ENCODE measurements at places on chromosomes 16 and 17.

DNA sequence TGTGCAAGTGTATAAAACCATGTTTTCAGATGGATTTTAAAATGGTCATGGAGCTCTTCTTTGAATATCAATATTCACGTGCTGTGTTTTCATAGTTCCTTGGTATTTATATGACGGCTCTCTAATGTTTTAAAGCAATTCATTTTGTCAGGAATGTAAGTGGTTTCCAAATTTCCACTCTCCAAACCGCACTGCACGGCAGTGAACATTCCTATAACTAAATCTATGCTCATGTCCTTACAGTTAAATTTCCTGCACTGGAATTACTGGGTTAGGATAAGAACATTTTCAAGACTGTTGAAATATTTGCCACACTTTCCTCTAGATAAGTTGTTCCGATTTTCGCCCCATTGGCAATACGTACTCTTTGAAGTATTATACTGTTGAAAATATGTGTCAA, 398.9 kb downstream of the PMP22 start:
- DNase-seq, result no peak

DNA sequence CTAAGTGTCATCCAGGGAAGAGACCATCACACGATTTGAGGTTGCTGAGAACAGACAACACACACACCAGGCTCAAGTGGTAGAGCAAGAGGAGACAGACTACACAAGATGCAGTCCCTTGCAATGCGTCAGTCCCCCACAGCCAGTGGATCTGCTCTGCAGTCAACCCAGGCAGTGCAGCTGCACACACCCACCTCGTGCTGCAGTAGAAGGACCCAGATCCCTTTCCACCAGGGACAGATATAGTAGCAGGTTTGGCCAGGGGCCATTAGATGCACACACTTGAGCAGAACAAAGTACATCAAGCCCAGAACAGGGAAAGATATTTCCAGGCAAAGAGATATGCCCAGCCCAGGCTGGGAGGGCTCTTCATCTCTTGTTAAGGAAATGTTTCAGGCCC, 112.9 kb downstream of the GRIN2A start:
- DNase-seq, result no peak

GRCh38 chr17:17919169-17920107, 52.8 kb downstream of the TOM1L2 start:
- DNase-seq, result peak; percentile 45

- no peak for DNase-seq
Measured at GRCh38 chr16:85611444-85612190, 1.5 kb upstream of the GSE1 start.

- no peak for DNase-seq
Measured at GRCh38 chr17:82678265-82678891, 20.1 kb downstream of the RAB40B start.

DNA sequence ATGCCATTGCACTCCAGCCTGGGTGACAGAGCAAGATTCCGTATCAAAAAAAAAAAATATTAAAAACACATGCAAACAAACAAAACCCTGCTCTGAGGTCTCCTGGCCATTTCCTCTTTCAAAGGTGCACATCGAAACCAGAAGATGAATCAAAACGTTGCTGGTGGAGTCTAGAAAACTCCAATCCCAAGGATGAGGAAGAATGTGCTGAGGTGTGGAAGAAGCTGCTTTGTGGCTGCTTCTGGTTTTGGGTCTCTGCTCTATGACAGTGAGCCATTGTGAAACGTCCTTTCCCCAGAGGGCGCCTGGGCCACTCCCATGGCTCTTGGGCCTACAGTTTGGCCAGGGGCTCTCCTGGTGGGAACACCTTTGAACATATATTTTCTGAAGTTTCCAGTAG, 112.6 kb downstream of the IRF8 start:
- DNase-seq, result no peak

DNA sequence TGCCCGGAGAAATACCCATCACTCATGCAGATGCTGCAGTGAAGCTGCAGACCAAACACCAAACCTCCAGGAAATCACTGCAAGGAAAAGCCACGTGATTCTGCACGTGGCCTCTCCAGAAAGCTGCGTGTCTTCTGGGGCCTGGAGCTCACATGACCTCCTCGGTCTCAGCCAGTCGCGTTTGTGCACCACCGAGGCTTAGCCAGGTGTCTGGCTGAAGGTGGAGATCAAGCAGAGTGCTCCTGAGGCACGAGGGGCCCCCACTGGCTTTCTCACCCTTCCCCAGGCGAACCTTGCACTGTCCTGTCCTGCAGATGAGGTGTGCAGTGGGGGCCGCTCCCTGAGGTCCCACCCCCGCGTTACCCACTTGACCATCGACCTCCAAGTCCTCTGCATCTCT, 257.3 kb downstream of the RBFOX3 start:
- DNase-seq, result no peak

DNA sequence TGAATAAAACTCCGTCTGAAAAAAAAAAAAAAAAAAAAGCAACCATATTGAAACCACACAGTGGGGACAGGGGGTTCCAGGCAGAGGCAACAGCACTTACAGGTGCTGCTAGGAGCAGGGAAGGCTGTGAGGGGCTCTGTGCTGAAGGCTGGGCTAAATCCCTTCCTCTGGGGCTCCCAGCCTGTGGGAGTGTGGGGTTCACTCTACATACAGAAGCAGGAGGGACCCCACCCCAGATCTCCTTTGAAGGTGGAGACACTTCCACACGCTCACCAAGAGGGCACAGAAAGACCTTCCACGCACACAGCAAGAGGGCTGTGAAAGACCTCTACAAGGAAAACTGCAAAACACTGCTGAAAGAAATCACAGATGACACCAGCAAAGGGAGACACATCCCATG, 53.9 kb downstream of the USP22 start:
- no peak for DNase-seq

GRCh38 chr17:21375757-21376080, 438 bp upstream of the KCNJ12 start:
- DNase-seq, result no peak

- no peak for DNase-seq
Measured at GRCh38 chr17:33948309-33948708, 306.8 kb upstream of the CCL2 start.

GRCh38 chr17:50199211-50199802, 2.1 kb downstream of the COL1A1 start:
- no peak for DNase-seq

DNA sequence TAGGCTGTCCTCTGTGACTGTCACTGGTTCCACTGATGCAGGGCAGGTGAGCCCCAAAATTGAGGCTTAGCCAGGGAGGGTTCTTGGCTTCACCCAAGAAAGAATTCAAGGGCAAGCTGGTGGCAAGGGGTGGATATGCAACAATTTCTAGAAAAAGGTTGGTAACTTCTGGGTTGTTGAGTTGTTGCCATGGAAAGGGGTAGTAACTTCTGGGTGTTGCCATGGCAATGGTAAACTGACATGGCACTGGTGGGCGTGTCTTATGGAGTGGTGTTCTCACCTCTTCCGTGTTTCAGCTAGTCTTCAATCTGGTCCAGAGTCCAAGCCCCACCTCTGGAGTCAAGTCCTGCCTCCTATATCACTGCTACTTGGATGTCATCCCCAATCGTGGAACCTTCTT, 9.5 kb upstream of the GUCY2D start:
- no peak for DNase-seq

DNA sequence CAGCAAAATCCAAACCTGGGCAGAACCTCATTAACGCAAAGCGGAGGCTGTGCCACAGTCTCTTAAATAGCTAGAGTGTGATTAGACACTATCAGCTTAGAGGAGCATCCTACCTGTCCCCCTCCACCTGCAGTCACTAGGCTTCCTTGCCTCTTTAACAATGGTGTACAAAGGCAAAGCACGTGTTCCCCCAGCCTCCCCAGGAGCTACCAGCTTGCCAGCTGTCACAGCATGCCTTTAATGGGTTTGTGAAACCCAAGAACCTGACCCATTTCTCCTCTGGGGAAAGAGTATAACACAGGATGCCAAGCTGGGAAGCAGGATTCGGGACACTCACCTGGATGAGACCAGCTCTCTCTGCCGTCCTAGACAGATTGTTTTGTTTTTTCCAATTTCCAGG, 37.2 kb upstream of the TBX2 start:
- DNase-seq, result no peak

DNA sequence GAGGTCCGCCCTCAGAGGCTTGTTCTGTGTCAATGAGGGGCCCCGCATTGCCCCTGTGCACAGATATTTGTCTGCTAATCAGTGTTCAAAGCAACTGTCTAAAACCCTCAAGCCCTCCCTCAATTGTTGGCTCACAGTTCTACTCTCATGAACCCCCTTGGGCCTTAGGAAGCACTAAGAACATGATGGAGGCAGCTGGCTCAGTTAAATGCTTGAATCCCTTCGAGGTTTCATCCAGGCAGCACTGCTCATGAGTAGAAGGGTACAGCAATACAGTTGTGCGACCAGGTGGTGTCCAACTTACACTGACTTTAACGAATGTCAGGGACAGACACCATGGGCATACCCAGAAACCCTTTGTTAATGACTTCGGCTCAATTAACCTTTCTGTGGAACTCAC, 89.2 kb upstream of the WSCD1 start:
- no peak for DNase-seq

GRCh38 chr17:77733576-77734296, 224.8 kb upstream of the TNRC6C start:
- DNase-seq, result no peak

DNA sequence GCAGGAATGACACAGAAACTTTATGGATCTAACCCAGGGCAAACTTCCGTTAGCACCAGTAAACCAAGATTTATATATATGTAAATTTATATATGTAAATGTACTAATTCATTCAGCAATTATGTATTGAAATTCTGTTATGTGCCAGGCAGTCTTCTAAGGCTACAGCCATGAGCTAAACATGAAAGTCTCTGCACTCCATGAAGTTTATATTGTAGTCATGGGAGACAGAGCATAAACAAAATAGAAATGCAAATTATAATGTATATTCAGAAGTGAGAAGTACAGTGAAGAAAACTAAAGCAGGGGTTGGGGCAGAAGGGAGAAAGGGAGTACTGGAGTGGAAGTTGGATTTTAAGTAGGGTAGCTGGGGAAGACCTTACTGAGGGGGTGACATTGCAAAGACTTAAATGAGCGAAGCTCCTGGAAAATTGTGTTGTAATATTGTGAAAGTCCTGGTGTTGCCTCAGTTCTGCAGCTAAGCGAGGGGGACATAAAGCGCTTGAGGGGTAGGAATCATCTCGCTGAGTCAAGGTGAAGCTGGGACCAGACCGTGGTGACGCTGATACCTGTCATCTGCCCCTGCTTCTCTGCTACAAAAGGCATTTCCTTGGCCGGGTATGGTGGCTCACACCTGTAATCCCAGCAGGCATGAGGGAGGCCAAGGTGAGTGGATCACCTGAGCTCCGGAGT, 64.8 kb downstream of the YPEL2 start:
- no peak for DNase-seq

GRCh38 chr17:71084219-71084618, 914.9 kb downstream of the KCNJ2 start:
- DNase-seq, result no peak

GRCh38 chr17:29369831-29370735, 20.1 kb upstream of the TAOK1 start:
- DNase-seq, result peak; percentile 3

DNA sequence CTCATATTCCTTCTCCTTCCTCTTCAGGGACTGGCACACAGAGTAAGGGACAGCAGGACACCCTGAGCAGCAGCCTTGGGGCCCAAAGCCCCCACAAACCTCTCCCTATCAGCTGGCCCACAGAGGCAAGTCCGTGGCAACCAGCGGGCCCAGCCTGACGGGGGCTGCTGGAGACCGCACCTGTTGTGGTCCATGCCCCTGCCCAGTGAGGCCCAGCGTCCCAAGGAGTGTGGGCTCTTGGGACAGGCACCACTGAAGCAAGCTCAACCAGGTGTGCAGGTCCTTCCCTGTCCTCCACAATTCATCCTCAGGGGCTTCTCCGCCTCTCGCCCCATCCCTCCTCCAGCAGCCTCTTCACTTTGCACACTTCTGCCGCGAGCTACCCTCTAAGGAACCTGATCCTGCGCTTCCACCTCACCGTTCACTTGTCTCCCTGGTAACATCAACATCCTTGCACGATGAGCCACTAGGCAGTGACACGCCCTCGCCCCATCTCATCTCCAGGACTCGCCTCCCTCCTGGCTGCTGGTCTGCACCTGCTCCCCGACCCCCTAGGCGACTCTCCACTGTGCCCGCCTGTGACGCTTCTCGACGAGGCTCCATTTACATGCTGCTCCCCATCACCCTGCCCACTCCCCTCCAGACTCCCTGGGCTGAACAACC, 12.7 kb downstream of the MNT start:
- no peak for DNase-seq

GRCh38 chr17:751269-752001, 629 bp downstream of the GEMIN4 start:
- peak; percentile 21 for DNase-seq

GRCh38 chr16:51523400-51523799, 372.3 kb upstream of the SALL1 start:
- no peak for DNase-seq

DNA sequence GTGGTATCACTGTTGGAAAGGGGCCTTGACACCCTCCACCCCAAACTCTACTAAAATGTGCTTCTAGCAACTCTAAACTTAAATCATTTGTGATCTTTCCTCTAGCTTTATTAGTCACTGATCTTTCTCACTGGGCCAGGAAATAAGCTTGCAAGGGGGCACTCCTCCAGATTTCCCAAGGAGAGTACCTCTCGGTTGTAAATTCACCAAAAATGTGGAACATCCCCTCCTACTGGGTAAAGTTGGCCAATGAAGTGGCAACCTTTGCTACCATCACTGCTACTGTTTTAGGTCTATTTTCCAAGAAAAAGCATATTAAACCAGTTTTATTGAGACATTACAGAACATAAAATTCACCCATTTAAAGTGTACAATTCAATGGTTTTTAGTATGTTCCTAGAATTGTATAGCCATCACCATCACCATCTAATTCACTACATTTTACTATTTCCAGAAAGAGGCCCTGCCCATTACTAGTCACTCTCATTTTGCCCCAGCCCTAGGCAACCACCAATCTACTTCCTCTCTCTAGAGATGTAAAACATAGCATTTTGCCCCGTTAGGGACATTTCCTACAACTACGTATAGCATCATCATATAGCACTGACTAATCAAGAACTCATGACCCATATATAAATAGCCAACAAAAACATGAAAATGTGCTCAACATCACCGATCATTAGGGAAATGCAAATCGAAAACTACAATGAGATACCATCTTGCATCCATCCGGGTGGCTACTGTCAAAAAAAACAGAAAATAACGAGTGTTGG, 44.6 kb upstream of the ADCY9 start:
- no peak for DNase-seq

DNA sequence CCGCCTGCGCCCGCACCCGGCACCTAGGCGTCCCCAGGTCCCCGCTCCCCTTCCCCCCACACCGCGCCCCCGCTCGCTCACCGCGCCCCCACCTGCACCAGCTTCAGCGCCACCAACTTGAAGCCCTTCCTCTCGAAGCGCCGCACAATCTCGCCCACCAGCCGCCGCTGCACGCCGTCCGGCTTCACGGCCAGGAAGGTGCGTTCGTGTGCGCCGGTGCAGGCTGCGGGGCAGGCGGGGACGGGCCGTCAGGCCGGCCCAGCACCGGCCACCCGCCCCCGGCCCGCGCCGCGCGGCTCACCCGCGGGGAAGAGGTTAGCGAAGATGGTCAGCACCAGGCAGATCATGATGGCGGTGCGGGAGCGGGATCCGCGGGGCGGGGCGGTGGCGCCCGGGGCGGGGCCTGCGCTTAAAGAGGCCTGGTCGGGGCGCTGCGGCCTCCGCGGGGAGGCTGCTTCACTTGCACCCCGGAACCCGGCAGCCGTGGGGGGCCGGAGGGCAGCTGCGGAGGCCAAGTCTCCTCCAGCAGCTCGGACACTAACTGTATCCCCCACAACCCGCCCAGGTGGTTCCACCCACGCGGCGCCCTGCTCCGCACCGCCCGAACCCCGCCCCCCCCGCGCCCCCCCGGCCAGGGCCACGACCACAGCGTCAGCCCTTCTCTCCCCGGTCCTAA, at the start of gene NME3:
TSS of gene NME3 (minus strand) at position 356 of the 676 bp plus-strand sequence. CDS start at position 347, 9 bp downstream.
- DNase-seq, result peak; percentile 47
